PC-9 (cell line): ENCODE measurements at places on chromosomes 3 and 15. TPM values are rescaled to one million over a fixed set of nuclear protein-coding genes. Genes with fewer than 3 reads are reported as not detected.
A peak's percentile ranks its signal among the peaks of the same experiment; 100 is the strongest.

GRCh38 chr15:101410612-101411011 is 78.9 kb downstream of the PCSK6 start:
- H3K36me3 ChIP-seq: no peaks in the 10 kb centered on the region
- no peak overlapping the region for H3K4me3 ChIP-seq
- DNase-seq: no peak
- H3K4me1 ChIP-seq: no peaks in the 10 kb centered on the region
- no peaks in the 10 kb centered on the region for H3K27me3 ChIP-seq

C3orf52 gene
- 7.5 and 9.9 TPM in 2 replicates for total RNA-seq

GRCh38 chr3:12442654-12443501 is 41.4 kb upstream of the TSEN2 start:
- H3K36me3 ChIP-seq: no peaks in the 10 kb centered on the region
- DNase-seq: peak; percentile 88
- H3K4me1 ChIP-seq: peaks cover 63% of the 10 kb centered on the region

GRCh38 chr3:43317461-43318316 is 31.3 kb downstream of the SNRK start:
- no peak overlapping the region for H3K4me3 ChIP-seq
- H3K27me3 ChIP-seq: no peaks in the 10 kb centered on the region
- DNase-seq: no peak
- H3K4me1 ChIP-seq: no peaks in the 10 kb centered on the region
- no peak overlapping the region for H3K27ac ChIP-seq

COL6A5 gene
- not detected in 2 replicates for total RNA-seq

PRR20G gene
- total RNA-seq: not detected in 2 replicates

ZNF774 gene
- 6.2 and 6.3 TPM in 2 replicates for total RNA-seq

- H3K27me3 ChIP-seq: no peaks in the 10 kb centered on the region
- no peaks in the 10 kb centered on the region for H3K4me1 ChIP-seq
- H3K4me3 ChIP-seq: no peak overlapping the region
- DNase-seq: no peak
- H3K36me3 ChIP-seq: no peaks in the 10 kb centered on the region
These were observed 34.7 kb downstream of the FOXP1 start for GRCh38 chr3:71548705-71549384.

GRCh38 chr3:124295362-124295761 is 303.4 kb upstream of the ROPN1 start:
- H3K27me3 ChIP-seq: peaks cover 47% of the 10 kb centered on the region; the same call in 1 of the 2 replicates
- H3K27ac ChIP-seq: no peak overlapping the region

XXYLT1 gene
- total RNA-seq: 13.3 and 14.6 TPM in 2 replicates

- H3K4me3 ChIP-seq: no peak overlapping the region
- H3K36me3 ChIP-seq: no peaks in the 10 kb centered on the region
- no peak for DNase-seq
- no peaks in the 10 kb centered on the region for H3K4me1 ChIP-seq
- H3K27ac ChIP-seq: no peak overlapping the region
These were observed 267.7 kb downstream of the CHL1 start for GRCh38 chr3:464255-464654.

DNA sequence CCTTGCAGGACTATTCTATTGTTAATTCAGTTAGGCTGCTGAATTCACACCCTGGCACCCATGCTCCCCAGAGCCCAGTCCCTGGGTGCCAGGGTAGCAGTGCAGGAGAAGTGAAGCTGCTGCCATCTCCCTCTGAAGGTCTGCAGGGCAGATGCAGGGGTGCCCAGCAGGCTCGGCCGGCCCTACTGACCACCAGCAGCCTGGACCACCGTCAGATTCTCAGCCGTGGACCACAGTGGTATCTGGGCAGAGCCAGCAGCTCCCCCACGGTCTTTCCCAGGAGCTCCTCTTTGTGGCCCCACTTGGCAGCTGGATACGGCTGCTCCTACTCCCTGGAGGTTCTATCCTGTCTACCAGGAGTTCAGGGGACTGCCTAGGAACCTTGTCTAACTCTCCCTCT is 46.8 kb downstream of the ALDH1L1 start:
- peaks cover 23% of the 10 kb centered on the region for H3K4me1 ChIP-seq
- no peak for DNase-seq

- H3K27me3 ChIP-seq: no peaks in the 10 kb centered on the region
- H3K36me3 ChIP-seq: no peaks in the 10 kb centered on the region
- DNase-seq: no peak
- no peak overlapping the region for H3K27ac ChIP-seq
- peaks cover 28% of the 10 kb centered on the region for H3K4me1 ChIP-seq
These were observed 35.2 kb downstream of the SENP8 start for GRCh38 chr15:72153269-72154000.

FEZF2 gene
- total RNA-seq: not detected in 2 replicates

- H3K27me3 ChIP-seq: peaks cover 19% of the 10 kb centered on the region
- no peaks in the 10 kb centered on the region for H3K36me3 ChIP-seq
These were observed 109.3 kb upstream of the FAN1 start for GRCh38 chr15:30794388-30794787.

NEK11 gene
- total RNA-seq: 12.5 and 13.2 TPM in 2 replicates

TNIK gene
- 28.8 and 30.7 TPM in 2 replicates for total RNA-seq

DNA sequence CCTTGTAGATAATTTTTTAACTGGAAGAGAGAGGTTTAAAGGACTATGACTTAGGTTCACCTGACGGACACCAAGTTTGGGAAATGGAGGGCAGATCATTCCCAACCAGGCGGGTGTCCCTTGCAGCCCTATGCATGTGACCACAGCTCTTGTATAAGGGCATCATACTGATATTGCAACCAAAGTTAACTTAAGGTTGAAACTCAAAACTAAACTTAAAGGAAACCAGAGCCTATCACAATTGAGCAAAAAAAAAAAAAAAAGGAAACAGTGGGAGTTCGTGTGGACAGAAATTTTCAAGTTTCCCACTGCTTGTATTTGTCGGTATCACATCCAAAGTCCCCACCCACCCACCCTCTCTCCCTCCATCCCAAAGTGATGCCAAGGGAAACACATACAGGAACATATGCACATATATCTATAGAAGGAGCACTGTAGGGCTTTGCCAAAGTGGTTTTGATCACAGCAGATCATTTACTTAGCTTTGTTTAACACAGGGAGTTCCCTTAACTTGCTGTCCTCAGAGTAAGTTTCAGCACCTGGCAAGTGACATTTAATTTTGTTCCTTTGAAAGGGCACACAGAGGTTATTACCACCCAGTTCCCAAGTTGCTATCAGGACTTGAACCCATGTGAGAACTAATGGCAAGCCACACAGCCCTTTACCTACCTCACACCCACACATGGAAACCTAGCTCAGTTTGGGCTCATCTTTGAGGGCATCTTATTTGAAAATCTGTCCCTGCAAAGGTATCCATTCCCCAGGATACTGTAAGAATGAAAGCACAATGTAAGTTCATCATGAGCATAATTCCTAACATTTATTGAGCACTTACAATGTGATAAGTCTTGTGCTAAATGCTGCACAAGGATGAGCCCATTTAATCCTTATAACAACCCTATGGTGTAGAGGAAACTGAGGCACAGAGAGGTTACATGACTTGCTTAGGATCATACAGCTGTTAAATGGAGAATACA is 204.5 kb upstream of the CMC1 start:
- no peak for DNase-seq
- H3K36me3 ChIP-seq: no peaks in the 10 kb centered on the region
- no peaks in the 10 kb centered on the region for H3K4me1 ChIP-seq
- no peak overlapping the region for H3K27ac ChIP-seq
- no peaks in the 10 kb centered on the region for H3K27me3 ChIP-seq

DNA sequence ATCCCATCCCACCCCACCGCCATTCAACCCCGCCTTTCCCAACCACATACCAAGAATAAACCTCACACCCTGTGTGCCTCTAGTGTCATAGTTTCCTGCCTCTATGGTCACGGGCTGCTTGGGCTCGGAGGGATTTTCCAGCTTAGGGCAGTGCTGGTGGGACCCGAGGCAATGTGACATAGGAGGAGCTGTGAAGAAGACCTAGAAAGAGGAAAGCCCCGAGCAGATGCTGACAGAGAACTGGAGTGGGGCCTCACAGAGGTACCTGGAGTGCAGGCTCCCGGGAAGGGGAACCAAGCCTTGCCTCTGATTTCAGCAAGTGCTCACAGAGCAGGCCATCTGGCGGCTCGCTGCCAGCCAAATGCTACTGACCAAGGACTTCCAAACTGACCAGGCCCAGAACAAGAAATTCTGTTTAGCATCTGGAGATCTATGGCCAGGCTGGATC is 27.5 kb downstream of the BHLHE40 start:
- H3K4me1 ChIP-seq: 0 out of 2 replicates have a peak, but pooled peaks cover 5% of the 10 kb centered on the region
- H3K27me3 ChIP-seq: no peaks in the 10 kb centered on the region
- no peaks in the 10 kb centered on the region for H3K36me3 ChIP-seq
- DNase-seq: no peak

GRCh38 chr15:54681584-54681983 is 515.2 kb downstream of the RSL24D1 start:
- H3K27ac ChIP-seq: no peak overlapping the region
- H3K4me3 ChIP-seq: no peak overlapping the region
- no peaks in the 10 kb centered on the region for H3K4me1 ChIP-seq
- DNase-seq: no peak

XCR1 gene
- 0.13 and 0.18 TPM in 2 replicates for total RNA-seq

PAQR5 gene
- total RNA-seq: 4.9 and 5.1 TPM in 2 replicates

GRCh38 chr3:46936733-46937250 is 39.8 kb downstream of the CCDC12 start:
- H3K4me3 ChIP-seq: no peak overlapping the region
- H3K36me3 ChIP-seq: no peaks in the 10 kb centered on the region
- DNase-seq: no peak
- H3K4me1 ChIP-seq: peaks cover 48% of the 10 kb centered on the region

ADAMTSL3 gene
- total RNA-seq: 3.2 and 5.0 TPM in 2 replicates

DNA sequence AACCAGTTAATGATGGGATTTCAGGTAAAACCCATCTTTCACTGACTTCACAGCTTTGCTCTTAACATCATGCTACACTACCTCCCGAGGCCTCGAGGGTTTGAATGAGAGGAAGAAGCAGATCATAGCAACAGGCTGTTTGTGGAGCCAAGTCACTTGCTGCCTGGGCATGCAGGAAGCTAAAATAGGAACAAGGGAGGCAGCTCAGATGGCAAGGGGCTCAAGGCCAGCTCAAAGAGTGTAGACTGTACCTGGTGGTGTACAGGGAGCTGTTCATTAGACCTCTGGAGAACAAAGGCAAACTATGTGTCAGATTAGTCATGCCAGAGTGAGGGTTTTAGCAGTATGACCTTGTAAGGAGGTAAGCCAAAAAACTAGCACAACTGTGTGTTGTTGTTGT is 28.8 kb downstream of the ARRDC4 start:
- no peaks in the 10 kb centered on the region for H3K27me3 ChIP-seq
- H3K36me3 ChIP-seq: no peaks in the 10 kb centered on the region
- H3K4me3 ChIP-seq: no peak overlapping the region
- no peaks in the 10 kb centered on the region for H3K4me1 ChIP-seq
- H3K27ac ChIP-seq: no peak overlapping the region
- DNase-seq: no peak

DHX36 gene
- 64.2 and 87.2 TPM in 2 replicates for total RNA-seq

GRCh38 chr3:195129644-195130492 is 141.1 kb downstream of the XXYLT1 start:
- no peak overlapping the region for H3K27ac ChIP-seq
- no peaks in the 10 kb centered on the region for H3K36me3 ChIP-seq
- no peaks in the 10 kb centered on the region for H3K27me3 ChIP-seq
- DNase-seq: no peak
- H3K4me3 ChIP-seq: no peak overlapping the region

DNA sequence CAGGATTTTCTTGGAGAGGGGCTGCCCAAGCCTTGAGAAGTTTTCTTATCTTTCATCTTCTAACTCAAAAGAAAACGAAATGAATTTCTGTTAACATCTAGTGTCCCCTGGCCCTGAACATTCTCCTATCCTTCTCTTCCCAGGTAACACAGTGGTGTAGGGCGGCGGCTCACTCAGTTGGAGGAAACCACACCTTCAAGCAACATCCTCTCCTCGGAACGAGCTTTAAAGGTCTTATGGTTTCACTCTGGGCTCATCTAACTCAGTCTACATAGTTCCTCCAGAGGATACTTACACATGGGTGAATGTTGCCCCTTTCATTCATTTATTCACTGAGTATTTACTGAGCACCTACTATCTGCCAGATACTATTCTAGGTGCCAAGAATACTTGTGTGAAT is 31.0 kb upstream of the KLHL6 start:
- H3K4me1 ChIP-seq: no peaks in the 10 kb centered on the region
- H3K27me3 ChIP-seq: no peaks in the 10 kb centered on the region
- H3K4me3 ChIP-seq: no peak overlapping the region
- H3K36me3 ChIP-seq: no peaks in the 10 kb centered on the region
- no peak for DNase-seq
- no peak overlapping the region for H3K27ac ChIP-seq

DNA sequence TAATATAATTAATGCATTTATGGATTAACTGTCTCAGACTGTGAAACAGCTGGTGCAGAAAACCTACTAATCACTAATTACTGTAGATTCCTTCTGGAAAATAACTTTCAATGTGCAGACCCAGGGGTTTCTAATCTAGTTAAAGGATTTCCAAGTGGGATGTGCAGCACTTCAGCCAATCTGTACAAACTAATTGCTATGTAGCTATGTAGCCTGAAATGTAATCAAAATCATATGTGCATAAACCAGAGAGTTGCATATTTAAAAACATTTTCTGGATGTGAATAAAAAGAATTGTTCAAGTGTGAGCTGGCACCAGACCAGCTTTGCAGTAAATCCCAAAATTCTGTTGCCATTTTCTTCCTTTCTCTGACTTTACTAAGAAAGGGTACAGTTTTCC is 127.5 kb upstream of the CD96 start:
- no peaks in the 10 kb centered on the region for H3K27me3 ChIP-seq
- no peaks in the 10 kb centered on the region for H3K4me1 ChIP-seq
- H3K36me3 ChIP-seq: no peaks in the 10 kb centered on the region
- H3K27ac ChIP-seq: no peak overlapping the region

ZNF620 gene
- total RNA-seq: 4.1 and 4.7 TPM in 2 replicates

GRCh38 chr3:25508901-25509300 is 80.8 kb downstream of the RARB start:
- no peak overlapping the region for H3K27ac ChIP-seq
- H3K4me1 ChIP-seq: no peaks in the 10 kb centered on the region
- DNase-seq: no peak
- no peaks in the 10 kb centered on the region for H3K36me3 ChIP-seq

DNA sequence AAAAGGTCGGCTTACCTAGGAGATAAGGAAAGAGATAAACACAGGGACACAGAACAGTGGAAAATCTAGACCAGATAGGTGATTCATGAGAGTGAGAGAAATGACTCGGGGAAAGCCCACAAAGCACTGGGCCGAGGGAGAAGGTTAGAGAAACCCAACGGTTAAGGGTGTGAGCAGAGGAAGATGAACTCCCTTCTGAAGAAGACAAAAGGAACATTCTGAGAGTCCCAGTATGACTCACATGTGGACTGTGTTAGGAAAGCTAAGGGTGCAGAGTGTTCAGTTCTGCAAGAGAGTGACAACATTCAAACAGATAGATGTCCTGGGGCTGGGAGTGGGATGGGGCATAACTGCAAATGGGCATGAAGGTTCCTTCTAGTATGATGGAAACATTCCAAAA is 83.0 kb downstream of the CNTN3 start:
- no peaks in the 10 kb centered on the region for H3K36me3 ChIP-seq
- no peak overlapping the region for H3K27ac ChIP-seq
- 0 out of 2 replicates have a peak, but pooled peaks cover 3% of the 10 kb centered on the region for H3K27me3 ChIP-seq

ATP13A5 gene
- not detected in 2 replicates for total RNA-seq

GRCh38 chr15:64651601-64652191 is 123.7 kb downstream of the RBPMS2 start:
- peak; percentile 11 for DNase-seq
- peak overlapping the region; percentile 29; the same call in 1 of the 2 replicates for H3K27ac ChIP-seq
- no peaks in the 10 kb centered on the region for H3K27me3 ChIP-seq
- no peak overlapping the region for H3K4me3 ChIP-seq

OR5K2 gene
- total RNA-seq: not detected in 2 replicates

- DNase-seq: no peak
- no peak overlapping the region for H3K4me3 ChIP-seq
- H3K27me3 ChIP-seq: no peaks in the 10 kb centered on the region
- no peak overlapping the region for H3K27ac ChIP-seq
These were observed 67.5 kb downstream of the TMEM44 start for GRCh38 chr3:194565597-194566190.
